ENCODE measurements at places on chromosomes 5 and 9.

DNA sequence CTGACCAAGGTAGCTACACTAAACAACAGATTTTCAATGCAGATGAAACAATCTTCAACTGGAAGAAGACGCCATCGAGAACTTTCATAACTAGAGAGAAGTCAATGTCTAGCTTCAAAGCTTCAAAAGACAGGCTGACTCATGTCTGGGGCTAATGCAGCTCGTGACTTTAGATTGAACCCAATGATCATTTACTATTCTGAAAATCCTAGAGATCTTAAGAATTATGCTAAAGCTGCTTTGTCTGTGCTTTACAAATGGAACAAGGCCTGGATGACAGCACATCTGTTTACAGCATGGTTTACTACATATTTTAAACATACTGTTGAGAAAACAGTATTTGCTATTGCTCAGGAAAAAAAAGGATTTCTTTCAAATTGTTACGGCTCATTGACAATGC is 54.9 kb downstream of the RICTOR start:
- DNase-seq = no peak

- DNase-seq = peak; percentile 75
These were observed 113.0 kb upstream of the TRIM32 start for GRCh38 chr9:116574027-116574679.

DNA sequence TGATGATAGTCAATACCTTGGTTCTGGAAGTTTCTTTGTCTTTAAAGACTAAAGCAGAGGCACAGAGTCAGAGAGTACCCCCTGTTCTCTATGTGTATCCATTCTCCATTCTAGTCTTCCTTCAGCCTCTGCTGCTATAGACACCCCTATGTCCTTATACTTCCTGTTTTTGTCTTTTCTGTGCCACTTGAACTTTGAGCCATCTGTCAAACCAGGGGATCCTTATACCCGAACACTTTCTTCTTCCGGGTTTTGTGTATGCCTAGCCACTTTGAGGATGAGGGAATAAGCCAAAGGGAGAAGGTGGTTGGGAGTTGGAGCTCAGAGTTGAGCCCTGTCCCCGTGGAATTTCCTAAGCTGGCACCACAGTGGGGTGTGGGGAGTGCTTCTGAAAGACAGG is 61.1 kb upstream of the IL6ST start:
- DNase-seq = no peak

- DNase-seq = no peak
These were observed 8.0 kb downstream of the TCF7 start for GRCh38 chr5:134122530-134122929.

- DNase-seq = no peak
These were observed 22.5 kb downstream of the TPPP start for GRCh38 chr5:670396-671270.

- DNase-seq = no peak
These were observed 91.1 kb upstream of the RANBP3L start for GRCh38 chr5:36392818-36393217.

- DNase-seq = no peak
These were observed 24.7 kb upstream of the RXRA start for GRCh38 chr9:134301387-134302129.

DNA sequence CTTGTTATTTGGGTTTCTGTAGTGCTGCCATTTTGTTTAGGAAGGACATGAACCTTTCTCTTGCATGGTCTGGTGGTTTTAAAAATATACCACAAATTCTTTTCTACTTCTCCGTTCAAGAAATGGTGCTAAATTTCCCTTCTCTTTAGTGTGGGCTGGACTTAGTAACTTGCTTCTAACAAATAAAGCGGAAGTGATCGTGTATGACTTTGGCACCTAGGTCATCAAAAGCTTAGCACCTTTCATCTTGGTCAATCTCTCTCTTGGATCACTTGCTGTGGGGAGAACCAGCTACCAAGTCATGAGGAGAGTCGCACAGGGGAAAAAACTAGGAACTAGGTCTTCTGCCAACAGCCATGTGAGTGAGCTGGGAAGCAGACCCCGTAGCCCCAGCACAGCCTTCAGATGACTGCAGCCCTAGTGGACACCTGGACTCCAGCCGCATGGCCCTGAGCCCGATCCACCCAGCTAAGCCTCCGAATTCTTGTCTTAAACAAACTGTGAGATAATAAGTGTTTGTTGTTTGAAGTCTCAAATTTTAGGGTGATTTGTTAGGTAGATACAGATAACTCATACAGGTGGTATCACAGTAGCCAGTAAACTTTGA is 87.7 kb upstream of the CKMT2 start:
- DNase-seq = no peak

DNA sequence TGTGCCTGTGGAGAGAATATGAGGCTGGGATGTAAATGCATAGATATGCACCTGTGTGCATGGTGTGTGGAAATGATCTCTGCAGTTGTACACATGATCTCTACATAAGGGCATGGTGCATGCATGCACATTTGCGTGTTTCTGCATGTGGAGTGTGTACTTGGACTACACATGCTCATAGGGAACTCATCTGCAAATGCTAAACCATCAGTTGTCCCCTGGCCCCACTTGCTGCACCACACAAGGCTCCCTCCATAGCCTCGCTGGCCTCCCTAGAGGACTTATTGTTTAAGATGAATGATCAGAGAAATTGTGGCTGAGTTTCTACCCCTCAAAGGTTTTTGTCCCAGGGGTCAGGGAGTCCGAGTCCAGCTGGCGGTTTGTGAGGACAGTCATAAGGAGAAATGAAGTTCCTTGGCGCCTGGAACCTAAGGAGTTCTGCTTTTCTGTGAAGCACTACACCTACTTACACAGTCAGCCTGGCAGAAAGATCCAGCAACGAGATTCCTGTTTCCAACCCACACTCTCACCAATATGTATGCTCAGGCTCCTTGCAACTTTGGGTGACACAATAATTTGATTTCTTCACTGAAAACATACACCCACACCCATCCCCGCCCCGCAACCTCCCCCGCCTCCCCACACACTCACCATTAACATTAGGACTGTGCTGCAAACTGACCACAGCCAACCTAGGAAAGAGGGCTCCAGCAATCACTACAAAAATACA is 79.9 kb upstream of the CPEB4 start:
- peak; percentile 29 for DNase-seq

GRCh38 chr5:143870871-143871632 is 59.1 kb downstream of the HMHB1 start:
- DNase-seq = no peak

GRCh38 chr5:14263699-14264098 is 120.6 kb downstream of the TRIO start:
- DNase-seq = no peak

GRCh38 chr5:16665601-16666000 is 48.8 kb upstream of the RETREG1 start:
- DNase-seq = no peak

DNA sequence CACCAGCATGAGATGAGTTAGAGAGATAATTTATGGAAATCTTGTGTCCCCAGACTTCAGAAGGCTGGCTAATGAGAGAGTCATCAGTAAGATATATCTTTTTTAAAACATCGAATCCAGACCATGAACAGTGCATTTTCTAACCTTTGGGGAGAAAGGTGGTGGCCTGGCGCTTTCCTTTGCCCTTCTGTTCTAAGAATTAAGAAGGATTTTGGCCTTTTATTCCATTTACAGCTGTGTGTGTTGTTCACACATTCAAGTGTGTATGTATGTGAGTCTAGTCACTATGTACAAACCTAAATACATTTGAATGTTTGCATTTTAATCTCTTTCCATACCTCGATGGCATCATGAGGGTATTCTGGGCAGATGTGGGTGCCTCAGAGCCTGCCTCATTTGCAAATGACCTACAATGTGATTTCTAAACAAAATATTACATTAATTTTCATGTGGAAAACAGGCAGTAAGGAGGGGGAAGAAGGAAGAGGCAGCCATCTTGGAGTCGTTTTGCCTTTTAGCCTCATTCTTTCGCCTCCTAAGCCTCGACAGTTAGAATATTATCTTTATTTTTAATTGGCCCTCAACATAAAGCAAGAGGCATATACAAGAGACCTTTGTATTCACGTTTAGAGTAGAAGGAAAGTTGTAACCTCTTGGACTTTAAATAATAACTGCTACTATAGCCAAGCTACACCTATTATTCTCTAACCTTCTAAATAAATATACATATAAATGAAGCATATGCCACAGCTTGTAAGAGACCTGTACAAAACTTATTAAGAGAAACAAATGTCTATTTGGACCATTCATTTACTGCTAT is 125.3 kb upstream of the TMEM161B start:
- DNase-seq = no peak

DNA sequence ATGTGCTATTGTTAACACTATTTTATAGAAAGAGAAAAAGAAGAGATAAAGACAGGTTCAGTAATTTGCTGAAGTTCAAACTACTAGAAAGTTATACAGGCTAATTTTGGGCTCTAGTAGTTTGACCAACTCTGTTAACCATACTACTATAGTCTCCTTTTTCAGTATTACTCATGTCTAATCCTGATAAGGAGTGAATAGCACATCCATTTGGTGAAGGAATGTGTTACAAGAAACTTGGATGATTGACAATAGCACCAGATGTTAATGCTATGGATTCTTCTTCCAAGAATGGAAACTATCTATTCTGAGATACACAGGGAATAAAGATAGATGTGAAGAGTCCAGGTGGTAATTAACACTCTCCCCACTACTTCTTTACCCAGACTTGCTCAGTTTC is 677.3 kb downstream of the PRELID2 start:
- no peak for DNase-seq

DNA sequence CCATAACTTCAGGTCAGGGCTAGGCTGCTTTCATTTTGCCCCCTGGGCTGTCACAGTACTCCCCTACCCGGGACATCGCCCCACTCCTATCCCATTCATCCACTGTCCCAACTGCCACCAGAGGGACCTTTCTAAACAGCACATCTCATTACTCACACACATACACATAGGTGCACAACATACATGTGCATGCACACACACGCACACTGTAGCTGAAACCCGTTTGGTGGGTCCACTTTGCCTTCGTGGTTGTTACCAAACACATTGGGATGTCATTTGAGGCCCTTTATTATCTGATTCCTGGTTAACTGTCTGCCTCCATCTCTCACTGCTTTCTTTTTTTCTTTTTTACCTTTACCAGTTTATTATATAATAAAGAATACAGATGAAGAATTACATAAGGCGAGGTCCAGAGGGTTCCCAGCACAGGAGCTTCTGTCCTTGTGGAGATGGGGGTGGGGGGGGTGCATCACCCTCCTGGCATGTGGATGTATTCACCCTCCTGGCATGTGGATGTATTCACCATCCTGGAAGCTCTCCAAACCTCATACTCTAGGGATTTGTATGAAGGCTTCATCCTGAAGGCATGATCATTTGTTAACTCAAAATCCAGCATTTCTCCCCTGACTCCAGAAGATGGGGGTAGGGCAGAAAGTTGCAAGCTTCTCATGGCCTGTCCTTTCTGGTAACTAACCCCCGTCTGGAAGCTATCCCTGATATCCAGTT is 186.0 kb downstream of the GOLPH3 start:
- no peak for DNase-seq

- no peak for DNase-seq
These were observed 15.0 kb upstream of the HSPB3 start for GRCh38 chr5:54440456-54440893.

DNA sequence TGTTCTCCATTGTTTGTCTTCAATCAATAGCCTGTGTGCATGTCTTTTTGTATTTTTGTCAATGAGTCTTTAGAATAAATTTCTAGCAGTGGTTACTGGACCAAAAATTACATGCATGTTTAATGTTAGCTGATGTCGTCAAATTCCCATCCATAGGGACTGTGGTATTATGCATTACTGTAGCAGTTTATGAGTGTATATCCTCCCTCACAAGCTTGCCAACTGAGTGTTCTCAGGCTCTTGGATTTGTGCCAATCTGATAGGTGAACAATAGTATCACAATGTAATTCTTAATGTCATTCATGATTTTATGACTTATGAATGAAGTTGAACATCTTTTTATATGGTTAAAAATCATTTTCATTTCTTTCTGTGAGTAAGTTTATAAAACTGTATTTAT is 13.0 kb downstream of the SNX24 start:
- peak; percentile 34 for DNase-seq

- DNase-seq = no peak
These were observed 1105.8 kb upstream of the SEMA6A start for GRCh38 chr5:117680426-117680825.

- DNase-seq = no peak
These were observed 96.2 kb upstream of the PPP1R2B start for GRCh38 chr5:156753846-156754245.

- DNase-seq = no peak
These were observed 168.3 kb upstream of the DMAC1 start for GRCh38 chr9:7967851-7968250.

DNA sequence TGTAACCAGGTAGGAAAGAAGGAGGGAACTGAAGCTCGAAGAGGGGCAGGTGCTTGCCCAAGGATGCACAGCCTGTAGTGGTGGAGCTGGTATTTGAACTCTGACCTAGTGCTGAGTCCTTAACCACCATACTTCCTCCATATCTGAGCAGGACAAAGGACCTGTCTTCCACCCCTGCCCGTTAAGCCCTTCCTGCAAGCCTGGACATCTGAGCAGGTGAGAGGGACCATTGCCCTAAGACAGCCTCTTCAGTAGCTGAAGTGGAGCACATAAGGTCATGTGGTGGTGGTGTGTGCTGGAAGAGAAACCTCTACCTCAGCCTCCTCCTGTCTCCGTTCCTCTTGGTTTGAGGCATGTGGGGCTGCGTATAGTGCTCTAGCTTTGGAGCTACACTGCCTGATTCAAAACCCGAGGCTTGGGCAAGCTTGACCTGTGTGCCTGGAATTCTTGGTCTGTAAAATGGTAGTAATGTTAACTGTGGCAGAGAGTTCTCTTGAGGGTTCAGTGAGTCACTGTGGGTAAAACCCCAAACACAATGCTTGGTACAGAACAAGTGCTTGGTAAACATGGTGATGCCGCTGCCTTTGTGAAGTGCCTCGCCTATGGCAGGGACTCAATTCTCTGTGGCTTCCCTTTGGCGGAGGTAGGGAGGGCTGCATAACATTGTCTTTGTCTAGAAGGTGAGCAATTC is 7.4 kb downstream of the GALNT10 start:
- peak; percentile 47 for DNase-seq

DNA sequence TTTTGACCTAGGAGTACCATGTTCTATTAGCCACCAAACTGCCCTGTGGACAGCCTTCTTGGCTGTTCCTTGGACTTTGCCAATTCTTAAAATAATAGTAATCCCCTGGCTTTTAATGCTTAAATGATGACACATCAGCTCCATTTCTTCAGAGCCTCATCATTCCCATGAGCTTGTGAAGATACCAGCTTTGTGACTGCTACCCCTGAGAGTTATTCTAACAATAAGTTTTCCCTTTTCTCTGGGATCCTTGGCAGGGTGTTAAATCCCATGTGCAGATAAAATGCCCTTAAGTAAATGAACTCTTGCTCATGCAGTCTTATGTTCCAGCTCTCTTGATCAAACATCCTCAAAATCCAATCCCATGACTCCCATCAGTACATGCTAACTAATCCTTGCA is 415.3 kb downstream of the CETN3 start:
- DNase-seq = no peak

GRCh38 chr9:35603506-35603985 is 1.5 kb upstream of the TESK1 start:
- no peak for DNase-seq

GRCh38 chr5:139668924-139669661 is 20.9 kb downstream of the CXXC5 start:
- DNase-seq = no peak
